ENCODE measurements at places on chromosomes 16 and 17.

- DNase-seq, result no peak
These were observed 554 bp downstream of the MTSS2 start for GRCh38 chr16:70685061-70685937.

- no peak for DNase-seq
These were observed 193.4 kb downstream of the FOXL1 start for GRCh38 chr16:86771506-86772460.

GRCh38 chr17:29847527-29848400 is 82.3 kb downstream of the SSH2 start:
- DNase-seq, result no peak

DNA sequence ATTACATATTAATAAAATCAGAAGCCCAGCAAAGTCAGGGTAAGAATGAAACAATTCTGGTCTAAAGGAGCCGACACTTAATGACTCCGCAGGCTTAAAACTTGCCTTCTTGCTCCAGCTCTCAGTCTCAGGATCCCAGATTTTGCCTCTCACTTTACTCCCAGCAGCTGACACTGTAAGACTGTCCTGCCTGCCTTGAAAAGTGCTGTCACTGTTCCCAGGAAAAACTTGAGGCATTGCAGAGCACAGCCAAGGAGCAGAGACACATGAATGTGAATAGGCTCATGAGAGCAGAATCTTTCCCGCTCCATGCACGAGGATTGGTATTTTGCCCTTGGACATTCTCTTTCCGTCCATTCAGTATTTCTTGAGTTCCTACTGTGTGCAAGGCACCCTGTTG is 457.6 kb upstream of the ZFHX3 start:
- DNase-seq, result no peak

DNA sequence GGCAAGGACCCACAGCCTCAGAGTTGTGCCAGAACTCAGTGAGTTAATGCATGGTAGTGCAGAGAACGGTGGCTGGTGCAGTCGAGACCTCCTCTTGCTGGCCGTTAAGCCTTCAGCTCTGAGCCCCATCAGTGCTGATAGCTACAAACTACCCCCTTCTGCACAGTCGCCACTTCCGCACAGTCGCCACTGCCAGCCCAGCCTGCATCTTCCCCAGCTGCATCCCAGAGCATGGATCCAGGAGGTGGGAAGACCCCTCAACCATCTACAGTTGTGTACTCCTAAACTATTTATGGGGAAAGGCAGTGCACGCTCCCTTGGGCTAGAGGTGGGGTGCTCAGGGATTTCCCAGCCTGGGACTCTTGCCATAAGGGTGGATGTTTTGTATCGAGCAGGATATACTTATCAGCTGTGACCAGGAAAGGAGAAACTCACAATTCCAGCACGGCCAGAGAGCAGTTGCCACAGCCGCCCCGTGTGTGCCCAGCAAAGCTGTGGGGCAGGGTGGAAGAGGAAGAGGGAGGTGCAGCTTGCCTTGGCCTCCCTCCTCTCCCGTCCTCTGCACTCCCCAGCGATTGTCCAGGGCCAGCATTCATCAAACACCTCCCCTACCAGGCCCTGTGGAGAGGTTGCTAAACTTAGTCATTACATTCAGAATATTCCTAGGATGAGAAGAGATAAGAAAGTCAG is 49.5 kb upstream of the CMIP start:
- no peak for DNase-seq

GRCh38 chr17:58267347-58268324 is 13.1 kb downstream of the MPO start:
- DNase-seq, result no peak

GRCh38 chr17:30315106-30315505 is 18.8 kb downstream of the TMIGD1 start:
- DNase-seq, result no peak

DNA sequence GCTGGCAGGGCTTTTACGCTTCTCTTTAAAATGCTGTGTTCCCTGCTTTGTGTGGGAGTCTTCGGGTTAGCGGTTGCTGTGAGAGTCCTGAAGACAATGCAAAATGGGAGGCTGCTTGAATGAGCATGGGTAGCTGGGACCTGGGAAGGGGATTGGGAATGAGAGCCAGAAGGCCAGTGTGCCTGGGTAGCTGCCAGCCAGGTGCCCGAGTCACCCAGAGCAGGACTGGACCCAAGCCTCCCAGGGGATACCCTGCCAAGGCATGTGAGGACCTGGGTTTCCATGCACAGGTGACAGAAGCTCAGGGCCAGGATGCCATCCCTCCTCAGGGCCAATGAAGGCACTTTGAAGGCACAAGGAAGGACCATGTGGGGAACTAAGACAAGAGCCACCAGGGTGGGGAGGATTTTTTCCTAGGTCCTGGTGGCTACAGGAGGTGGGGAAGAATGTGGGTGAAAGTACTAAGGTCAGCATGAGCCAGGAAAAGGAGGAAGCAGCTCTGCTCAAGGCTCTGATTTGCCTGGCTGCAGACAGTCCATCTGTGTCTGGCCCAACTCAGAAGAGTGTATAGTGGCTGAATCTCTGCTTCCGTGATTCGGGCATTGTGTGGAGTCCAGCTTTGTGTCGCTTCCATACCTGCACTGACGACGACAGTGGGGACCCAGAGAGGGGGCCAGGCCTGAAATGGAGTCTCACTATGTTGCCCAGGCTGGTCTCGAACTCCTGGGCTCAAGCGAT is 20.5 kb downstream of the TMEM94 start:
- no peak for DNase-seq

DNA sequence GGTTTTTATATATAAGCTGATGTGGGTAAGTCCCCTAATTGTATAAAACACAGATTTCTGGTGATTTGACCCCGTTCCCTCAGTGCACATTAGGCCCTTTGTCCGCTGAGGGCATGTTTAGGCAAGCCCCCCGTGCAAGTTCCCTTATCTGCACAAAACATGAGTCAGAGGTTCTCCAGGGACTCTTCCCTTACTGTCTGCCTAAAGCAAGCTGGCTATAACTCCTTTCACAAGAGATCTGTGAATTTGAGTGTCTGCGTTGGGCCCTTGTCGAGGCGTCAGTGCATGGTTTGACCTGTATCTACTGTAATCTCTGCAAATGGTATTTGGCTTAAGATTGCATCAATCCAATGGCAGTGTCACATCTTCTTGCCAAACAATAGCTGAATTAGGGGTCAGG is 712.8 kb downstream of the CDH8 start:
- no peak for DNase-seq

- no peak for DNase-seq
These were observed 13.3 kb downstream of the TBKBP1 start for GRCh38 chr17:47707056-47707804.

- peak; percentile 56 for DNase-seq
These were observed 725 bp upstream of the CACNA1H start for GRCh38 chr16:1152123-1152638.

DNA sequence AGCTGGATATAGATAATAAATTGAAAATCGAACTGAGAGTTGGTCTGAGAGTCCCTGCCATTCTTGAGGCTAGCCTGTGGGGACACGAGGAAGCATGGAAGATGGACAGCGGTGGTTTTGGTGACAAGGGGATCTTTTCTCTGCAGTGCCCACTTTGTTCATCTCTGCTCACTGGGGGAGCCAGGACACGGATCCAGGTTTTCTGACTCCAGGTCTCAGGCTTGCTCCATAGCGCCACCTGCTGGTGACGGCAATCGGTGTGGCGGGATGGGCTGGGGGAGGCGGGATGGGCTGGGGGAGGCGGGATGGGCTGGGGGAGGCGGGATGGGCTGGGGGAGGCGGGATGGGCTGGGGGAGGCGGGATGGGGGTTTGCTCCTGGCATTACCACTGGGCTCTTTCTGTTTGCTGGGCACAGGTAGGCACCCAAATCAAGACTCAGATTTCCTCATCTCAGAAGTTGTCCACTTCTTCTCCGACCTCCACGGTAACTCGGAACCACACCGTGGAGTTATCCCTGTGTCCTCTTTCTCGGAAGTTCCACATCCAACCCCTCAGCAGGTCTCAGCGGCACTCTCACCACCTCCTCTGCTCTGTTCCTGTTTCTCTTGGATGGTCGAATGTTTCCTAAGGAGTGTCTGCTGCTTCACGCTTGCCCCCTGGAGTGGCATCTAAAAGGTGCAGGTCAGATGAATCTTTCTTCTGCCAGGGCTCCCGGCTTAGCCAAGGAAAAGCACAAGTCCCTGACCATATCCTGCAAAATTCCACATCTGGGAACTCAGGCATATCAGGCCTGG is 142.4 kb downstream of the CYLD start:
- DNase-seq, result peak; percentile 57

DNA sequence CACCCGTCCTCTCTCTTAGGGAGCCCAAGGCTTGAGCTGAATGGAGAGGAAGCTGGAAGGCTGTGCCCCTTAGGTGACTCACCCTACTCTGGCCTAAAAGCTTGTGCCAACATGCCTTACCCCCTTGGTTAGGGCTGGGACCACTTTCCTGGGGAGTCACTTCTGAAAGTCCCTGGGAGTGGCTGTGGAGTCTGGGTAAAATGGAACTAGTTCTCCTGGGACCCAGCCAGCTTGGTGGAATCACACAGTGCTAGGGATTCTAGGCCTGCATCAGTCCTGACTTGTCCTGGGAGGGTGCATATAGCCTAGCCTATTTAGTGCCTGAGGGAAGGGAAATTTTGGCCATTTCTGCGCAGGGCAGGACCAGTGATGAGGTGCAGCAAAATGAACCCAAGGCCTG is 10.5 kb downstream of the MMP28 start:
- no peak for DNase-seq

GRCh38 chr16:8621572-8622314 is at the start of gene METTL22:
Gene METTL22 (plus strand): TSS chr16:8621698. CDS start chr16:8625666, 3,968 bp downstream.
- DNase-seq, result peak; percentile 97

DNA sequence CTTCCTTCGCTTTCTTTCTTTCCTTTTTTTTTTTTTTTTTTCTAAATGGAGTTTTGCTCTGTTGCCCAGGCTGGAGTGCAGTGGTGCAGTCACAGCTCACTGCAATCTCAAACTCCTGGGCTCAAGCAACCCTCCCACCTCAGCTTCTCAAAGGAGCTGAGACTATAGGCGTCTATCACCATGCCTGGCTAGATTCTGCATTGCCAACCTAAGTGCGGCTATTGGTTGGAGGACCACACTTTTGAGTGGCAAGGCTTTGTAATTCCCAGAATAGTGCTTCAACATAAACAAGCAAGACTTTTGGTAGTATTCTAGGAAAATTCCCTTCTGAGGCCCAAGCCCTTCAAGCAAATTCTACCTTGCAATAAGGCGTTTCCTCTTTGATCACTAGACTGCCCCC is 107.8 kb downstream of the YPEL2 start:
- no peak for DNase-seq

GRCh38 chr16:82363026-82363816 is 193.2 kb upstream of the MPHOSPH6 start:
- no peak for DNase-seq

GRCh38 chr17:13413001-13413400 is 188.7 kb downstream of the HS3ST3A1 start:
- DNase-seq, result no peak

- no peak for DNase-seq
These were observed 686 bp upstream of the MTSS2 start for GRCh38 chr16:70686376-70687101.

DNA sequence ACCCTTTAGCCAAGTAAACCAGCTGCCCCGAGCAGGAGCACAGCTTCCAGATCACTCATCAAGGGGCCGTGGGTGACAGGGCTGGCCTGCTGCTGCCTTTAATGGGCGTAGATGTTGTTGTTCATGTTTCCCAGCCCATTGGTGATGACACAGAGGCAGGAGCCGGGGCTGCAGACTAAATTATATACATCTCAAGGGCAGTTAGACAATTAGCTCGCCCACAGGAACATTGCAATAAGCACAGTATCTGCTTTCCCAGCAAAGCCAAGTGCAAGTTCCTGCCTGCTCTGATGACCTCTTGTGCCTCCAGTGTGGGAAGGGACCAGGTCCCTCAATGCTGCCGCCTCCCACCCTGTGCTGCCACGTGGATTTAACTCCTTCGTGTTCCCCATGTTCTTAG is 485.8 kb downstream of the MAF start:
- no peak for DNase-seq

DNA sequence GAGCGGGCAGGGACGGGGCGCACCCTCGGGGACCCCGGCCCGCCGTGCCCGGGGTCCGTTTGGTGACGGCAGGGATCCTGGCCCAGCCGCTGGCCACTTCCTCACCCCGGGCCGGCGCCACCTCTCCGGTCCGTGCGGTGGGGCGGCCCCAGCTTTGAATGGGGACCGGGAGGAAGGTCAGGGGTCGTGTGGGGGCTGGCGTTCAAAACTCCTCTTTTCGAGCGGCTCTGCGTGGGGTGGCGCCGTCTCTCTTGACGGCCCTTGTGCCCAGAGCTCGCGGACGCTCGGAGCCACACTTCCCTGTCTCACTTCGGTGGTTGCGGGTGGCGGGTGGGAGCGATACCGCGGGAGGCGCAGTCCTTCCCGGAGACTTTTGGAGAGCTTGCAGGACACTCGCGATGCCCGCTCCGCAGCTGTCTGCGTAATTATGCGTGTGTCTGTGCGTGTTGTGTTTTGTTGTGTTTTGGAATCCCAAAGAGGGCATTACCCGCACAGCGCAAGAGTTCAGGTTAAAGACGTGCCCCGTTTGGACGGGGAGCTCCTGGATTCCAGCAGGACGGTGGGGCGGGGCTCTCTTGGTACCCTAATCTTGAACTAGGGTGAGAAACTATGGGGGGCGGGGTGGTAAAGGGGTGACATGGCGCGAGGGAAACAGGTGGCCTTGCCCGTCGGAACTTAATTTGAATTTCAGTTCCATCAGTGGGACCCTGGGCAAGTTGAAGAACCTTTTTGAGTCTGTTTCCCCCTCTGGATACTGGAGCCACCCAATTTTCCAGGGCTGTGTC is 637 bp downstream of the PLCG2 start:
- no peak for DNase-seq

DNA sequence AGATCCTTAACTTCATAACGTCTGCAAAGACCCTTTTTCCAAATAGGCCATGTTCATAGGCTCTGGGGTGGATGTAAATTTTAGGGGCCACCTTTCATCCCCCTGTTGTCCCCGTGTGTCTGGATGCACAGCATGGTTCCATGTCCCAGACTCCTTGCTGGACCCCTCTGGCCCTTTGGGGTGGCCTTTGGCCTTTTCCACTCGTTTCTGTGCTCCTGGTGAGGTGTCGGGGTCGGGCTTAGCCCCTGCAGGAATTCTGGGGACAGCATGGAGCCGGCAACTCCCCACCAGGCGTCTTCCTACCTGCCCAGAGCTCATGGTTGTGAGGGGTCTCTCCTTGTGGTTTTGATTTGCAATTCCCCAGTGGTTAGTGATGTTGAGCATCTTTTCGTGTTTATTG is 183.5 kb downstream of the SEC14L1 start:
- DNase-seq, result no peak

DNA sequence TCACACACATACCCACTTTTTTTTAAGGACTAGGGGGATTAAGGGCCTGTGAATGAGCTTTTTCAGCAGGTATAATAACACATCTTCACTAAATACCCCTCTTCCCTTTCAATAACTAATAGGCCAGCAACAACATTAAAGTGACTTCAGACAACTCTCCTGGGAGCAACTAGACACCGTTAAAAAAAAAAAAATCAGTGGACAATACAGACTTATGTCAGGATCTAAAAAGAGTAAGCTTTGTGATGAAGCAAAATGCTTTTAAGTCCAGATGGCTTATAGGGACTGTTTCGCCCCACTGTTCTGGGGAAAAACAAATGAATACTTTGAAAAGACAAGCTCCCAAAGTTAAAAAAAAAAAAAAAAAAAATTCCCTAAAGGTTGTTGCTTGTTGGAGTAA is 29.0 kb downstream of the SPAG9 start:
- DNase-seq, result no peak

Measured in stimulated activated effector memory CD8-positive, alpha-beta T cell treated with anti-CD3 and anti-CD28 coated beads, Interleukin-12 subunit alpha, Interleukin-12 subunit beta, amount 100 ng/mL, for 72 hours (primary cell).